ENCODE measurements at places on chromosomes 5 and 9.

GRCh38 chr5:146589028-146589345 lies 73.0 kb upstream of the GPR151 start:
- DNase-seq = no peak

DNA sequence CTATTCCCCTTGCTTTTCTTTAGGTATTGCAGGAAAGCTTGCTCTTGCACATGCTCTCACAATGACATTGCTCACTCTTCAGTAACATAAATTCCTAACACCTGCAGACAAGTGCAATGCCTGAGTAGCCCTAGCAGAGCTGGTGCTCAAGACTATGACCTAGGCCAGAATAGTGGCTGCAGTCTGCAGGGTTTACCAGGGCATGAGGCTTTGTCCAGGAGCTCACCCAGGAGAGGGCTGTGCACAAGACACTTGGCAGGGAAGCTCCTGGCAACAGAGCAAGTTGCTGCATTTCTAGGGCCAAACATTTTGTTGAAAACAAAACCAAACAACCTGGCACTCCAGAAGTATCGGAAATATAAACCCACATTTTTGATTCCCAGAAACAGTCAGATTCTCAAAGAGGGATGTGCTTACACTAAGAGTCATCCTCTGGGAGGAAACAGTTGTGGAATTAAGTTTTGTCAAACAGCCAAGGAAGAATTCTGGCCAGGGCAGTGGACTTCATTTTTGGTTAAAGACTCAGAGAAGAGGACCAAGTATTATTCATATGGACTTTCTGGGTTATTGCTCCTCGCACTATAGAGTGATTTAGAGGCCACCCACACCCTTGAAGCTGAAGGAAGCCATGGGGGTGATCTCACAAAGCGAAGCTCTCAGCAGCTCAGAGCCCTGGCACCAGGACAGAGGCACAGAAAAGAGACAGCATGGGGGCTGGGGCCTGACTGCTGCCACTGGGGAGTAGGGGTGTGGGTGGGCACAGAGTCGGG lies 44.9 kb downstream of the MACROH2A1 start:
- no peak for DNase-seq

DNA sequence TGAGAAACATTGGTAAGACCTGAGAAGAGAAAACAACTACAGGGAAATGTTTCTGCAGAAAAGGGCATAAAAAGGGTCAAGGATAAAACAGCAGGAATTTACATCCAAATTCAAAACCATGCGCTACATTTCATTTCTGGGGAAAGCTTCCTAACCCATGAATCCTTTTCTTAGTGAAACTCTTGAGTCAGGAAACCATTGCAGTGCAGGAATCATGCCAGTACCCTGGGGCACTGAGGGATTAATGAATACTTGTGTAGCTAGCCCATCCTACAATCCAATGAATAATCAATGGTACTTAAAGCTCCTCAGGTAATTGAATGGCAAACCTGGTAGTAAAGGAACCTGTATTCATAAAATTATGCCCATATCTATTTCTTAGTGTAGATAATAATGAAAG lies 580.5 kb downstream of the TLE1 start:
- DNase-seq = no peak

GRCh38 chr9:70530716-70531115 lies 116.3 kb upstream of the KLF9 start:
- no peak for DNase-seq

DNA sequence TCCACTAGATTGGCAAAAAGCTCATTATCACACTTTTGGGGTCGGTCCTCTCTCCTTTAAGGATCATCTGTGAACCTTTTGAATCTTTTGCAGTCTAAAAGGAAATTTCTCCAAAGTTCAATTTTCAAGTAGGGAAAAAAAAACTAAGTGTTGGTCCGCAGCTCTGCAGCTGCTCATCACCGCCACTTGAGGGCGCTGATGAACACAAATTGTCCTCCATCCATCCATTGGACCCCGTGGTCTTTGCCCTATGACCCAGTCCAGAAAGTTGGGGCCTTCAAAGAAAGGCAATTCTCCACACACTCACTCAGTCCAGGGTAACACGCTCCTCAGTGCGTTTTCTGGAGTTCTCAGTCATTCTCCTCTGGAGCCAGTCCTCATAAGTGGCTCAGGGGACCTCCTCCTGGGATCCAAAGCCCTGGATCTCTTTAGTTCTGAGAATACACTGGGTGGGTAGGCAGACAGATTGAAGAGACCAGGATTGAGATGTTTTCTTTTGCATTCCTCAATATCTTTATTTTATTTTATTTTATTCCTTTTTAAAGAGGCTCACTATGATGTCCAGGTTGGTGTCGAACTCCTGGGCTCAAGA lies 63.6 kb upstream of the SLC28A3 start:
- no peak for DNase-seq

- DNase-seq = peak; percentile 57
Measured at GRCh38 chr5:9361835-9362234, 184.0 kb downstream of the SEMA5A start.

- DNase-seq = no peak
Measured at GRCh38 chr9:126363847-126364671, 37.4 kb downstream of the MVB12B start.

- no peak for DNase-seq
Measured at GRCh38 chr5:173238312-173239232, 3.6 kb upstream of the NKX2-5 start.

GRCh38 chr9:124423591-124423990 lies 8.3 kb upstream of the PSMB7 start:
- DNase-seq = no peak

- DNase-seq = no peak
Measured at GRCh38 chr9:120360510-120360909, 219.5 kb downstream of the CDK5RAP2 start.

DNA sequence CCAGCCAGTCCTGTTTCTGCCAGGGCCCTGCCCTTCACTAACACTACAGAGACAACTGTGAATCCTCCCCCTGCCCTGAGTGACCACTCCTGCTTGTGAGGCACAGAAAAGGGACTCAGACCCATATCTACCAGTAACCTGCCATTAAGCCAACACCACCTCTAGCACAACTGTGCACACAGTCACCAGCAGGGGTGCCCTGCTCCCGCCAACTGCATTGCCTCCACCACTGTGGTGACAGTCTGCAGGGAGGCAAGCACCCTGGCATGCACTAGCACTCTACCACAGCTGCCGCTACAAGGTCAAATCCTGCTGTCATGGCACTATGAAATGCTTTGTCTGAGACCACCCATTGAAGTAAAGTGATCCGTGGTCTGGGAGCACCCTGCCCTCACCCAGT lies 1028.5 kb upstream of the CDH9 start:
- DNase-seq = no peak

GRCh38 chr9:6880626-6881025 lies 122.9 kb downstream of the KDM4C start:
- DNase-seq = no peak

DNA sequence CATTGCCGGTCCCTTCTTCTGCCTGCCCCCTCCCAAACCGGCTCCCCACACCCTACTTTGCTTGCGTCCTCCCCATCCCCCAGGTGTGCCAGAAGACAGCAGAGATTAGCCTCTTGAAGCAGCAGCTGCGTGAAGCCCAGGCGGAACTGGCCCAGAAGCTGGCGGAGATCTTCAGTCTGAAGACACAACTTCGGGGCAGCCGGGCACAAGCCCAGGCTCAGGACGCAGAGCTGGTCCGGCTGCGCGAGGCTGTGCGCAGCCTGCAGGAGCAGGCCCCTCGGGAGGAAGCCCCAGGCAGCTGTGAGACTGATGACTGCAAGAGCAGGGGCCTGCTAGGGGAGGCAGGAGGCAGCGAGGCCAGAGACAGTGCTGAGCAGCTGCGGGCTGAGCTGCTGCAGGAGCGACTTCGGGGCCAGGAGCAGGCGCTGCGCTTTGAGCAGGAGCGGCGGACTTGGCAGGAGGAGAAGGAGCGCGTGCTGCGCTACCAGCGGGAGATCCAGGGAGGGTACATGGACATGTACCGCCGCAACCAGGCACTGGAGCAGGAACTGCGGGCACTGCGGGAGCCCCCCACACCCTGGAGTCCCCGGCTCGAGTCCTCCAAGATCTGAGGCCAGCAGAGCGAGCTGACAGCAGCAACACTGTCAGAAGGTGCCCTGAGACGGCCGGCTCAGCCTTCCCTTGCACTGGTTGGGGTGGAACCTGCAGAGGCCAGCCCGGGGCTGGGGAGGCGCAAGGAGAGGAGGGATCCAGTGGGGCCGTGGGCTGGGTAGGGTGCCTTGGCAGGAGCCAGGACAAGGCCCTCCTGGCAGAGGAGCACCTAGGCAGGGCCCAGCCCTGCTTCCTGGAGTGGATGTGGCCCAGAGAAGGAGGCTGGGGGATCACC lies 8.3 kb downstream of the N4BP3 start:
- no peak for DNase-seq

DNA sequence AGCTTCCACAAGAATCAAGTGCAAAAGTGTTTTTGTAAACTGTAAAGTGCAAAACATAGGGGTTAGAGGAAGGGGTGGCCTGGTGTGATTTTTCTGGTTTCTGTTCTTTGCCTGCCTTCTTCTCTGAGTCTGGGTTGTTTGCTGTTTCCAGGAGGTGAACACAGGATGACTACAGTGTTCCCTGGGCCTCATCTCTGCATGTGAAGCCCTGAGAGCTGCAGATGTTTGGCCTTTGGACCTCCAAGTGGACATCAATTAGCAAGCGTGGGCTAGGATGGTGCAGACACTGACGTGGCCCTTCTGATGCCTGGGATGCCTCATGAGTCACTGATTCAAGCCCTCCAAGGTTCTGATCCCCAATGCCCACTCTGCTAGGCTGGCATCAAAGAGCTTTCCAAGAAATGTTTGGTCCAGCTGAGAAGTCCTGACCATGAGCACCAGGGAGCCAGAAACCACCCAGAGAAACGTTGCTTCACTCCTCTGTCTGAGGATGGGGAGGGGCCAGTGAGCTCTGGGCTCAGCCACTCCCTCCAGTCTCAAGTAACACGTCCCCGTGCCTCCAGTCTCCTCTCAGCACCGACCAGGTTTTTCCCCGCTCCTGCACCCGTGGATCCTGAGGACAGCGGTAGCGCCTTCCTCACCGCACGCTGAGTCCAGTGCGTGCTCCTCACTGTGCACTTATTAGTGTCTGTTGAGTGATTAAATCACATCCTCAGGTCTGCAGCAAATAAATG lies 7.6 kb downstream of the IL9 start:
- DNase-seq = peak; percentile 21

DNA sequence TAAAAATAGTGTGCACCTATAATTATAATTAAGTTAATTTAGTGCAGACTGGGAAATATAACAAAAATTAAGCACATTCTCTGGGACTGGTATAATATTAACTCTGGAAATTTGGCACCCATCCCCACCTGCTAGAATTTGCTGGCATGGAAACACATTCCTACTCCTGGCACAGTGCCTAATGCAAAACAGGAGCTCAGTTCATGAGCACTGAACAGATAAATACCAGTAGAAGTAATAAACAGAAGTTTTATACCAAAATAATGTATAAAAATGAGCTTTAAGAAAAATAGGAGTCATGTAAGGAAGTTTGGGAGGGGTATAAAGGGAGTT lies 23.7 kb upstream of the NPR3 start:
- DNase-seq = peak; percentile 53

- no peak for DNase-seq
Measured at GRCh38 chr5:168940712-168941111, 360.2 kb downstream of the SLIT3 start.

- DNase-seq = no peak
Measured at GRCh38 chr5:168251259-168251658, 40.2 kb upstream of the WWC1 start.

- DNase-seq = no peak
Measured at GRCh38 chr5:172076761-172077244, 70.4 kb upstream of the FBXW11 start.

DNA sequence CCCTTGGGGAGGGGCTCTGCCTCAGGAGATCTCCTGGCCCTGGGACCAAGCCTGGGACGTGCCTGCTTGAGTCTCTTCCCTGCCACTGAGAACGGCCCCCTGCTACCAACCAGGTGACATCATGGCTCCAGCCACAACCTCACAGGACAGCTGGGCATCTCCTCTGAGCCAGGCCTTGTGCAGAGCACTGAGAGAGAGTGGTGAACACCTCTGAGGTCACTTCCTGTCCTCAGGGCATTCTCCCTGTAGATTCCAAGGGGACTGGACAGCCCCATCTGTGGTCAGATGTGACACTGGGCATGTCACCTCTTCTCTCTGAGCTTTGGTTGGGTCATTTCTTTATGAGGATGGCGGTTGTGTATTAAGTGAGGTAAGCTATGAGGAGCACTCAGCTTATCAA lies 172.0 kb downstream of the MELK start:
- DNase-seq = no peak

DNA sequence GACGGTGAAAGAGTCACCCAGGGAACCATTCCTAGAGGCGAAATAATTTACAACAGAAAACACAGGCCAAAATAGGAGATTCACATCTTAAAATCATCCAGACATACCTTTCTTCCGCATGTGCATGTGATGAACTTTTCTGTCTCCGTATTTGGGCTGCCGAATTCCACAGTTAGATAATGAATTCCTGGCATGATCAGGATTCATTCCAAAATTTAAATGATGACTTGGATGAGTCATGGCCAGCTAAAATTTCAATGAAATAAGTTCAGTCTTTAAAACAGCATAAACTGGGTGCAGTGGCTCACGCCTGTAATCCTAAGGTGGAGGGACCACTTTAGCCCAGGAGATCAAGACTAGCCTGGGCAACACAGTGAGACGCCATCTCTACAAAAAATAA lies 82.7 kb downstream of the DROSHA start:
- no peak for DNase-seq

DNA sequence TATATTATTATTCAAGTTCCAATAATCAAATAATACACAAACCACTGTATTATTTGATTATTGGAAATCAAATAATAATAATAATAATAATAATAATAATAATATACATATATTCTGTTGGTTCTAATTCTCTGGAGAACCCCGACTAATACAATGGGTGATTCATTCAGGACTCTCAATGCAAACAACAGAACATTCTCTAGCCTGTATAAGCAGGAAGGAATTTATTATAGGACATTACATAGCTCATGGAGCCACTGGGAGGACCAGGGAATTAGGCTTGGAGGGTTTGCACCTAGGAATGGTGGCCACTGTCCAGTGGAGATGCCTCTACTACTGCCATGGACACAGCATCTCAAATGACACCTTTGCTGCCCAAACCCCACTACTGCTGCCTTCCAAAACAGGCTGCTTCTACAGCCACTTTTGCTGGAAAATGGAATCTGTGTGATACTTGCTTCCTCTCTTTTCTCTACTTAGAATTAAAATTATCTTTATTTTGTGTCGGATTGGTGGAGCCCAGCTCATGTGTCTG lies 25.9 kb downstream of the PTGS1 start:
- no peak for DNase-seq

DNA sequence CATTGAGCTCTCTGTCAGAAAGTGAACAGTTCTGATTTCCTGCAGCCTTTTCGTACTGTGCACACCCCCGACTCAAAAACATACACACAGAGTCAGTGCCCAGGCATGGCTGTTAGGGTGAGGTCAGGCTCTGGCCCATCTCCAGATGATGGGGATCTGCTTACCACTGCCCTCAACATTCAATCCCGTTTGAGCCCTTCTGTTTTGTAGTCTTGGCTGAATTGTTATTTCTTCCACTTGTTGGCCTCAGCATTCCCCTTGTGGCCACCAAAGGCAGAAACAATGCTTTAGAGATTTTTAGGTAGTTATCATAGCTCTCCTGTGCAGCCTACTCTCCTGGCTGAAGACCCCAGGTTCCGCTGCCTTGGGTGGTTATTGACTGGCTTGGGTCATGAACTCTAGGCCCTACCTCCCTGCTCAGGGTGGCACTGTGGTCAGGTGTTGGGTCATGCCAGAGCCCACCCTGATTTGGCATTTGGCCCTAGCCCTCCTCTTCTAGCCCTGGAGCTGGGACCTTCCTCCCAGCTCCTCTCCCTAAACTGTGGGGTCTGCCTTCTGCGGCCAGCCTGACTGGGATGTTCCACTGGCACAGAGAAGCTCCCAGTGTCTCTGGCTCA lies 7.8 kb upstream of the MYOZ3 start:
- peak; percentile 55 for DNase-seq

GRCh38 chr9:110895147-110895905 lies 142.9 kb downstream of the LPAR1 start:
- DNase-seq = peak; percentile 93
